GM23248 (cell line): ENCODE measurements at places on chromosomes 4 and X.

DNA sequence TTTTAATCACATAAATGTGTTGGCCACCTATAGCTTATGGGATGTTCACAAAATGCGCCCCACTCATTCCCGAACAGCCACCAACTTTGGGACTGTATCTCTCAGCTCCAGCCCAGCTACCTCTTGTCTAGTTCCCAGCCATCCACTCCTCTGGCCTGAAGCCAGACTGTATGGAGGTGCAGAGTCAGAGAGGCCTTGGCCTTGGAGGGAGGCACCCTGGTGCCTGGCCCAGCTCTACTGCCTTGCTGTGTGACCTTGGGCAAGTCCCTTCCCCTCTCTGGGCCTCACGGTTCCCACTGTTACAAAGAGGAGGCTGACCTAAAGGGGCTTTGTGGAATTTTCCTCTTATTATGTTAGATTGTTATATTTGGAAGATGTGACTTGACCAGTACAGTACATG is 13.9 kb downstream of the MAMLD1 start:
- DNase-seq = no peak

DNA sequence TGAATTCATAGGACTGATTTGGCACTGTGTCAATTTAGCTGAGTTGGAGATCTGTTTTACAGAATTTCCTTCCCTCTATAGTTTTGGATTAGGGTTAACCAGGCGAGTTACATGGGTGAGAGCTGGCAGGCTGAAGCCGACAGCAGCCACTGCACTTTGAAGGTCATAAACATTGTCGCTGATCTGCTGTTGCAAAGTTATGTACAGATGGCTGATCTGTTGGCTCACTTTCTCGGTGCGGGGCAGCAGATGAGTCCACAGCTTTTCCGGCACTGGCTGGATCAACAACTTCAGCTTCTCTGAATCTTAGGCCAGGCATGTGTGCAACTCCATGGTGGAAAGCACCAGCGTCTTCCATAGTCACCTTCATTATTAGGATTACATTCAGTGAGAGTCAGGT is 173.7 kb downstream of the GPAT3 start:
- no peak for DNase-seq

DNA sequence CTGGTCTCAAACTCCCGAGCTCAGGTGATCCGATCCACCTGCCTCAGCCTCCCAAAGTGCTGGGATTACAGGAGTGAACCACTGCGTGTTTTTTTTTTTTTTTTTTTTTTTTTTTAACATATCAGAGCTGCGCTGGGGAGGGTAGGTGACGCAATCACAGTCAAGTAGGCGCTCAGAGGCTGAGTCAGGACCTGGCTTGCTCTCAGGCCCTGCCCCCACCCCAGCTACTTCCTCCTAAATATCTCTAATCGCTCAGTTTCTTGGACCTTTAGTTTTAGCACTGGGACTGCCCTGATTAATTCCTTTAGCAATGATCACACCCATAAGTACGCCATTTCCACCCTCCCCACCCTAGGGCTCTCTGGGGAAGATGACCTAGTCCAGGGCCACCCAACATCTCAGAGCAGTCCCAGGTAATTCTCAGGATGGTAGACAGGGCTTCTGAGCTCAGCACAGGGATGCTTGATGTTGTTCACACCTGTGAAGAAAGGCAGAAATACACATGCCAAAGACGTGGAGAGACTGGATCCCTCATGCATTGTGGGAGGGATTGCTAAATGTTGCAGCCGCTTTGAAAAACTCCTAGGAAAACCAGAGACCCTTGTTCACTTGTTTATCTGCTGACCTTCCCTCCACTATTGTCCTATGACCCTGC is 50.2 kb downstream of the DDX3X start:
- DNase-seq = peak; percentile 75

- peak; percentile 38 for DNase-seq
These were observed 67.2 kb upstream of the BRWD3 start for GRCh38 chrX:80876877-80877276.

DNA sequence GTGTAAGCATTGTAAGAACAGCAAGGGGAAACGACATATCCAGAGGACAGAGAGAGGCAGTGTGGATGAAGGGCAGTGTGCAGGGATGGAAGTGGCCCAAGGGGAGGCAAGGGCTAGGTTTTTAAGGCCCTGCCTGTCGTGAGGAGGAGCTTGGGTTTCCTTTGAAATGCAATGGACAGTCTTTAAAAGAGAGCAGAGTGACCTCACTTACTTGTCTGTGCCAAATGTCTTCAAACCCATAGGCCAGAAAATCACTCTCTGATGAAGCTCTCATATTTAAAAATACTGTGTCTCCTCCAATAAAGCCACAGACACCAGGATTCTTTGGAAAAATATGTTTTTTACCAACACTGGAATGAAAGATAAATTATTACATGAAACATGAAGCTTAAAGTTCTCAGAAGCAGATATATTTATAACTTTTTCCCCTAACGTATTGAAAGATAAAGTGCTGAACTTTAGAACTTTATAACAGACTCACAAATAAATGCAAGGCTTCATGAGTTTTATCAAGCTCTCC is 19.2 kb upstream of the ATXN3L start:
- no peak for DNase-seq

DNA sequence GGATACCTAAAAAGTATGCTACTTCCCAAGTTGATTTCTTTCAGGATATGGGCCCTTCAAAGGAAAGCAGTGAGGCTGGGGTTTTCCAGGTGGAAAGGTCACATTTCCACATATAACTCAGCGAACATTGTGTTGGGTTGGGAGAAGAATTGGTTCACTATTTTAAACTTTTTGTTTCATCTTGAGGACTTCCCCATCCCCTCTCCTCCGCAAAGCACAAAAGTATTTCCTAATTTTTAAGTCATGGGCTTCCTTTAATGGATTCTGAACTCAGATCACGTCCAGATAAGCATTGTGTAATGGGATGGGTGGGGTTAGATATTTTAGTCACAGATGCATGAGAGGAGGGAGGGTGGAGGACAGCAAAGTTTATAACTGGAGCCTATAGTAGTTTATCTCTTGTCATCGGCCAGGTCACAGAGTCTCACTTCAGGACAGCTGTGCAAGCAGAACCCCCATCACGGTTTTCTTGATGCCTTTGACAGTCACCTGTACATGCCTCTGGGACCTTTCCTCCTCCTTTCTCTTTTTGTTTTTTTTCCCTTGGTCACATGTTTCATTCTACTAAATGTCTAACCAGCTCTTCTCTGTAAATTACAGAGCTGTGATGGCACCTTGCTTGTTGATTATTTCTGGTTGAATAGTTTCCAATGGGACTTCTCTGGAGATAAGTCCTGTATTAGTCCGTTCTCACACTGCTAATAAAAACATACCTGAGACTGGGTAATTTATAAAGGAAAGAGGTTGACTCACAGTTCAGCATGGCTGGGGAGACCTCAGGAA is 115.4 kb downstream of the PTTG2 start:
- peak; percentile 75 for DNase-seq

DNA sequence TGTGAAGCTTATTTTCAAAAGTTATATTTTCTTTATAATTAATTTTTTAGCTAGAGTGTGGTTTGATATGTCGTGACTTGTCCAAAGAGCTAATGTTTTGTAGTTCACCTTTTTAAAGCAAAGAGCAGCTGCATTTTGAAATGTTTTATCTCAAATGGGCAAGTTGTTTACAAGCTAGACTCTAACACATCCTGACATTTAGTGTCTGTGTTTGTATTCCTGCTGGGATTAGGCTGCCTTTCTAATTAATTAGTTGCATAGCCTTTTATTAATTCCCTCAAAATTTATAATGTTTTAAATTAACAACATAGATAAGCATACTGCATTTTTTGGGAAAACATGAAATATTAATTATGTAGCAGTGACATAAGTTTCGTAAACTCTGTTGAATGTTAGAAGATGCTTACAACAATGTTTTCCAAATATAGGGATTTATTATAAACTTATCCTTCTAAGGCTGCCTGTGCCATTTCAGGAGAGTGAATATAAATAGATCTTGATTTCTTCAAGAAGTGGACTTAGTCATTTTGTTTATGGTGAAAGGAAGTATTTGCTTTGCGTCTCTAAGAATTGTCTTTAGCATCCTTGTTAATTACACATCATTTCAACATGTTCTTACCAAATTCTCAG is 37.7 kb upstream of the NUDT6 start:
- no peak for DNase-seq

- no peak for DNase-seq
These were observed 46.1 kb upstream of the TMEM192 start for GRCh38 chr4:165158762-165159161.

- no peak for DNase-seq
These were observed 43.5 kb upstream of the LAMP2 start for GRCh38 chrX:120512627-120513026.

GRCh38 chrX:106484233-106484632 is 127.5 kb upstream of the RADX start:
- DNase-seq = peak; percentile 7

- DNase-seq = no peak
These were observed 144.7 kb downstream of the NAA11 start for GRCh38 chr4:79181190-79181589.

- DNase-seq = no peak
These were observed 55.2 kb downstream of the CLNK start for GRCh38 chr4:10629394-10629793.

DNA sequence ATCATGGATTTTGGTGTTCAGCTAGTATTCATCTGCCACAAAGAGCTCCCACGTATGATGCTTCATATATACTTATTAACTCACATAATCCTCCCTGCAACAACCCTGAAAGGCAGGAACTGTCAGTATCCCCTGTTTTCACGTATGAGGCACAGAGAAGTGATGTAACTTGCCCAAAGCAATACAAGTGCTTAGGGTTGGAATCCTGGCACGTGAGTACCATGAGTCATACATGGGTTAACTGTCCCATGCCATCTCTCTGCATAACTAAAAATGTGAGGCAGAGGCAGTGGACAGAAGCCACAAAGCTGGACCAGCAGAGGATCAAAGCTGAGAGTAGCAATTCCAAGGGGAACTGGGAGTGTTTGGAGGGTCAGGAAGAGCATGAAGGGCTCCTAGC is 35.7 kb upstream of the EGFL6 start:
- peak; percentile 69 for DNase-seq

DNA sequence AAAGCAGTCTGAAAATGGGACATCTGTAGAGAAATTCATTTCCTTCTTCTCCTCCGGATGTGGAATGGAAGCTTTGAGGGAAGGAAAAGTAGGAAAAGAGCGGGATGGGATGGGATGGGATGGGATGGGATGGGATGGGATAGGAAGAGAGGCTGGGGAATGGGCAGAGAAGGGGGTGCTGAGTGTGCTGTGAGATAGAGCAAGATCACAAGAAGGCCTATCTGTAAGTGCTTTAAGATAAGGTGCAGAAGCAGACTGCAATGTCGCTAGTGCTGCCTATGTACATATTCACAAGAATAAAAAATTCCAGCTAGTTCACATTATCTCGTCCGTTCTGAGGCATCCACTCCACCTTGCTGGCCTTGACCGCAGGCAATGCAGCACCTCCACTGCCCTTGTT is 86.2 kb downstream of the IRF2 start:
- no peak for DNase-seq

- no peak for DNase-seq
These were observed 209.7 kb upstream of the RADX start for GRCh38 chrX:106401965-106402559.

GRCh38 chrX:13906093-13906492 is 89.2 kb upstream of the GPM6B start:
- no peak for DNase-seq

DNA sequence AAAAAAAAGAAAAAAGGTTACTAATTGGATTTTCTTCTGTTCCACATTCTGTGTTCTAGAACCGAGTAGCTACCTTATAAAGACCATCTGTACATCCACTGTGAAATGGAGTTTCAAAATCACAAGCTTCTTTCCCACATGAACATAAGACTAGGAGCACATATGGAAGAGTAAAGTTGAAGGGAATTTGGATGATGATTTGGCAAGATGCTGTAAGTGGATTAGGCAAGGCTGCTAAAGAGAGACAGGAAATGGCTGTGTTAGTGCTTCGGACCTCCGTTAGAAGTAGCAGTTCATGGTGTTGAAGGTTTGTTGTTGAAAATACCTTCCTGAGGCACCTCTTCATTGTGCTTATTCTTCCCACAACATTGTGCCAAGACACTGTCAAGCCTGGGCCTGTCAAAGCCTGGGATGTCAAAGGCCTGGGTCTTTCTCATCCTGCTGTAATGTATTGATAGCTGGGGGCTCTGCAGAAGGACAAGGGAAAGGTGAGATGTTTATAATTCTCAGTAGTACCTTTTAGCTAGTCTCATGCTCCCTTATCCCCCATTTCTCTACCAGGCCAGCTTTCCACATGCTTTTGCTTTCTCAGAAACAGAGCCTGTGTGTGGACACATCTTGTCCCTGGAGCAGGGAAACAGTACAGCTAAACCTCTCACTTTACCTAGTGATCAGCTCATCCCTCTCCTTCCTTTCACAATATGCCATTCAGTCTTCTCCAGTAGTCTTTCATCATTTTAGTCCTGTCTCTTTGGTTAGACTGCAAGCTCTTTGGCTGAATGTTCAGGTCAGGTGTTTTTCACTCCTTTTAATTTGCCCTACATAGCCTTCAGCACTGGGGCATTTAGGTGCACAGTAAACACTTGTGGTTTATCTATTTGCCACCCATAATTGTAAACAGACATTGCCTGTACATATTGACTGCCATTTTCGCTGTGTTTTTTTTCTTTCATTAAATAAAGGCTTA is 37.9 kb upstream of the CYP2U1 start:
- DNase-seq = no peak

GRCh38 chr4:169854090-169854489 is 96.3 kb upstream of the HPF1 start:
- DNase-seq = no peak

- no peak for DNase-seq
These were observed 21.8 kb downstream of the MID1 start for GRCh38 chrX:10598540-10598939.

DNA sequence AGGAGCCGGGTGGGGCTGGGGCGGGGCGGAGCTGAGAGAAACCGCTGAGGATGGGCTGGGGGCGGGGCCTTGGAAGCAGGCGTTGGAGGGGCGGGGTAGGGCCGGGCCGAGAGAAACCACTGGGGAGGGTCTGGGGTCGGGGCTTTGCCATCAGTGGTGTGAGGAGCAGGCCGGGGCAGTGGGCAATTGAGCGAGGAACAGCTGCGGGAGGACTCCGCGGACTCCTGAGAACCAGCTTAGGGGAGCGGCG is 1.3 kb upstream of the EOLA2 start:
- no peak for DNase-seq

DNA sequence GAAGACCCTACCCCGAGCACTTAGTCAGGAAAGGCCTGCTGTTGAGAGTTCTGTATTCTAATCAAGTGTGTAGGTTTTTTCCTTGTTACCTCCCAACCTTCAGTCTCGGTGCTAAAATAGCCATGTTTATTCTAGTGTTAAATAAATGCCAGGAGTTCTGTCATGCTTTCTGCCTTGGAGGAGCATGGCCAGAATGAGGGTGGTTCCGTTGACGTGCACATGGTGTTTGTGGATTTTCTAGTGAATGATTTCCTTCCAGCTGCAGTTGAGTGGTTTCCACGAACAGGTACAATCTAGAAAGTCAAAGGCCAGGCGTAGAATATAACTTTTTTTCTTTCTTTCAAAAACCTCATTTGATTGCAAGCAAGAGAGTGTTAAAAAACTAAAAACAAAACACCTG is 21.0 kb downstream of the TRMT44 start:
- DNase-seq = no peak

DNA sequence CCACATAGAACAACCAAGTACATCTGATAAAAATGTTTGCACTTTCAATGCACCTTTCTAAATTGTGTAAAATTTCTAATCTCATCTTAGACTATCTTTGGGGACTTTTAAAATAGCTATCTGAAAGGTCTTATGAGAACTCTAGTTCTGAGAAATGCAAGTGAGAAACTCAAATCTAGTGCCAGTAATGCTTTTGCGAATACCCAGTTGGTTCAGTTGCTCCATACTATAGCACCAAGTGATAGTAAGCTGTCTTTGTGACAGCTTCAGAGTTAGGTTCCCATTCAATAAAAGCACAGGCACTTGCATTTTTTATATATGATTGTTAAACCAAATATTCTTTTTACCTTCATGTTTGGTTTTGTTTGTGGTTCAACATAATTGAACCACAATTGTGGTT is 4.5 kb upstream of the ITM2A start:
- no peak for DNase-seq
